HCT116 (cell line): ENCODE measurements at places on chromosomes 13 and 19. TPM values are rescaled to one million over a fixed set of nuclear protein-coding genes. Genes with fewer than 3 reads are reported as not detected.

The THSD8 gene
- total RNA-seq: 33.3 TPM

The N4BP2L1 gene
- 1.1 TPM for total RNA-seq

The ZNF264 gene
- 30.3 TPM for total RNA-seq

The MIR17HG gene
- 10.3 TPM for total RNA-seq

The SLC1A5 gene
- 284 TPM for total RNA-seq

The ZNF626 gene
- total RNA-seq: not detected

The SYT5 gene
- 2.3 TPM for total RNA-seq

The PBX4 gene
- total RNA-seq: 11.6 TPM

The ZNF587 gene
- 25.9 TPM for total RNA-seq

The NOVA2 gene
- 2.5 TPM for total RNA-seq
